ENCODE measurements at places on chromosomes 16 and 17. TPM values are rescaled to one million over a fixed set of nuclear protein-coding genes. Genes with fewer than 3 reads are reported as not detected.

GRCh38 chr17:39791111-39791992 is 53.6 kb downstream of the GRB7 start:
- DNase-seq, result no peak

DNA sequence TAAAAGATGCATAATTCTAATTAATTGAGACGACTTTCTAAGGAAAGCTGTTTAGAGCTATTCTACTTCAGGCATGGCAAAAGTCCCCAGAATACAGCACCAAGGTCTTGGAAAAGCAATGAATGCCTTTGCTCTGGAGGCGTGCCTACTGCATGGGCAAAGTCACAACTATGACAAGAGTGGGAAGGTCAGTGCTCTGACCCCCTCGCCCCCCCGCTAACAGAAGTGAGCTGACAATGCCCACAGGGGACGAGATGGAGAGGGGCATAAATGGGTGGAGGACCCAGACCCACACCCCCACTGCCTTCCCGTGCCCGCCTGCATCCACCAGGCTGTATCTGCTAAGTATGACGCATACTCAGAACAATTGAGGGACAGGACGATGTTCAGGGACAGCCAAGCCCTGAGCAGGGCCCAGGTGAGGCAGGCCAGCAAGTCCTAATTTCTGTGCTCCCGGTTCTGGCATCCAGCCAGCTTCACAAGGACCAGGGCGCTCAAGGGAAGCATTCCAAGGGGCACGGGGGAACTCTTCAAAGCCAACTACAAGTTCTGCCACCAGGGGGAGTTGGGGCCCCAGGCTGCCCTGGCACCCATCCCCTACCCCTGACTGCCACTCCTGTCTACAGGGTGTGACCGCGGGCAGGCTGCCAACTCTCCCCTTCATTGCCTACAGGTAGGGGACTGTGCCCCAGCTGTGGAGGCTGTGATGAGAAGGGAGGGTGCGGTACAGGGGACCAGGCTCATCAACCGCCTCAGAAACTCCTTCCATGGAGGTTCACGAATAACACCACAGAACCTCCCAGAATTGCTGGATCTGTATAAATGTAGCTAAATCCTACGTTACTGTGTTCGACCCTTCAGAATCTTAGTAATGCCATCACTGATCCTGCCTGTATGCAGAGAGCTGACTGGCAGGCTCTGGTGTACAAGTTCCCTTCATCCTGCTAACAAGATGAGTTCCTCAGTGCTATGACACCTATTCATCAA is 20.8 kb downstream of the NPRL3 start:
- peak; percentile 94 for DNase-seq

DNA sequence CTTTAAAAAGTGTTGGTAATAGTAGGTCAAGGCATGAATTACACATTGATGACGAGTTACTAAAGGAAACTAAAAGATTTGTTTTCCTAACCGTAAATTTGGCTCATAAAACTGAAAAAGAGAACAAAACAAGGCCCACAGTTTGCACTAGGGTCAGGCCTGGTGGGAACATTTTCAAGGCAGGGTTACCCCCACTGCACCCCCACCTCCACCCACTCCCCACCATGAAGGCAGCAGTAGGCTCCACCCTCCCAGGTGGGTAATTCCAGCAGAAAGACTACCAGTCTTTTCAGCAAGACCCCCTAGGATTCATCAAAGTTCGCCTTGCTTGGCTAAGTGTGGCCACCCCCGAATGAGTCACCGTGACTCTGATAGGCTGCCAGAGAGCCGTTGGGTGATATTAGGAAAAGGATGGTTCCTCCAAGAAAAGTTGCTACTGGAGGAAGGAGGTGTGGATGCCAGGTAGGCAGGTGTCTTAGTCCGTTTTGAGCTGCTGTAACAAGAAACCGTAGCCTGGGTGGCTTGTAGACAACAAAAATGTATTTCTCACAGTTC is 8.6 kb downstream of the DNAAF1 start:
- no peak for DNase-seq

- DNase-seq, result no peak
These were observed 76.9 kb downstream of the RAI1 start for GRCh38 chr17:17757956-17758845.

DNA sequence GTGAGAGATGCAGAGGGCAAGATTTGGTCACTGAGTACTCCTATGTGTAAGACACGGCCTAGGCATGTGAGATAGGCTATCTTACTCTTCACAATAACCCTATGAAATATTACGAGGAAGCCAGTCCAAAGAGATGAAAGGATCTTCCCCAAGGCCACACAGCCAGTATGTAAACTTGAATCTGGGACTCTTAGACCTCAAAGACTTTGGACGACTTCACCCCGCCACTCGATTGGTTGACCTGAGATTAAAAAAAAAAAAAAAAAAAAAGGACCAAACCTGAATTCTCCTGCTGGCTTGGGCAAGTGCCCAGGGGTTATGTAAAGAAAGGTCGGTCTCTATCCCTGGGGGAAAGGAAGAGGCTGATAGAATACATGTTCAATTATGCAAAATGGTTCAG is 33.1 kb downstream of the PIPOX start:
- peak; percentile 23 for DNase-seq

DNA sequence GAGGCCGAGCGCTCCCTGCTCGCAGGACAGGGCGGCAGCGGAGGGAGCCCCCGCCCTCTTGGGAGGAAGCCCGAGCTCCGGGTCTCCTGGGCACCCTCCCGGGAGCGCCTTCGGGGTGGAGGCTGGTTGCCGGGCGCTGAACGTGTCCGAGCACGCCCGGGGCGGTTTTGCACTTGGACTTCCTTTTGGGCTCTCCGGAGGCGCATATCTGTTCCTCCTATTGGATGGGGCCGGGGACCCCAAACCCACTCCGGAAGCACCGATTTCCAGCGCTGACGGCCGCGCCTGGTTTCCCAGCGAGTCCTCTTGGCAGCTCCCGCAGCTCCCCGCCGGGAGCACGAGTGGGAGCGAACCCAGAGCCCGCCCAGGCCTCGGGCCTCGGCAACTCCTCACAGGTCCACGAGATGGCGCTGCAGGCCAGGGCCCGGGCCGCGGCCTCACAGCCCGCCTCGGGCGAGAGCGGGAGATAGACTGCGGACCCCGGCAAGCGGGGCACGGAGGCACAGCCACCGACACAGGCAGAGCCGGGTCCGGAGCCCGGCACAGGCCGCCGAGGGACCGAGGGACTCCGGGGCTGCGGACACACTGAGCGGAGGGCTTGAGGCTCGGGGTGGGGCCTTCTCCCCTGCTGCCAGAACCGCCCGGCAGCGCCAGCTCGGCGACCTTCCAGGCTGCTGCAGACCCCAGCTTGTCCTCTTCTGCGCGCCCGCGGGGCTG is 12.7 kb downstream of the TBX2 start:
- DNase-seq, result peak; percentile 98

DNA sequence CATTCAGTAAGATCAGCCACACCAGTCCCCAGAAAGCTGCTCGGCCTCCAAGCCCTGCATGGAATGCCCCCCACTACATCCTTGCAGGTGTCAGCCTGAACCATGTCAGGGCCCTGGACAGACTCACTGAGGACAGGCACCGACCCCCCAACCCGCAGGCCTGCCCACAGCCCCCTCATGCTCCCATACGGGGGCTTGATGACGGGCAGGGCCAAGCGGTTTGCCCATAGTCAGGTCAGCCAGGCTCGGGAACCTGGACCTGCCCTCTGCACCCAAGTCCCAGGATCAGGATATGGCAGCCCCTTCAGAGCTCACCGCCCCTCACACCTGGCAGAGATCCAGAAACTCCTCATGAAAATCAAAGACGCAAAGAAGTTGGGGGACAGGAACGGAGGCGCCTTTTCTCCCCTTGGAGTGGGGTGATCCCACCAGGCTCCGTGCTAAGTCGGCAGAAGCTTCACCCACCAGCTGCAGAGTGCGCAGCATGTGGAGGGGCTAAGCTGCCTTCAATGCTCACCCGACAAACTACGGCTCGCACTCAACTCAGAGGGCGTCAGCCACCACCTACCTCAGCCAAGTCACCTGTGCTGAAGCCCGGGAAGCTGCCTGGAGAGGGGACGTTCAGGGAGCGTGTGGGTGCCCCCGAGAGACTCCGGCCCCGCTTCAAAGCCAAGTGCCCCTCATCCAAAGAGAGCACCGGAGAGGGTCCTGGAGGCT is 26.5 kb downstream of the GNPTG start:
- DNase-seq, result no peak

GRCh38 chr17:61159221-61159814 is 240.3 kb upstream of the TBX2 start:
- DNase-seq, result no peak

GRCh38 chr17:31073411-31073810 is 21.4 kb upstream of the NF1 start:
- no peak for DNase-seq

GRCh38 chr16:85485379-85485778 is 127.7 kb upstream of the GSE1 start:
- DNase-seq, result no peak

DNA sequence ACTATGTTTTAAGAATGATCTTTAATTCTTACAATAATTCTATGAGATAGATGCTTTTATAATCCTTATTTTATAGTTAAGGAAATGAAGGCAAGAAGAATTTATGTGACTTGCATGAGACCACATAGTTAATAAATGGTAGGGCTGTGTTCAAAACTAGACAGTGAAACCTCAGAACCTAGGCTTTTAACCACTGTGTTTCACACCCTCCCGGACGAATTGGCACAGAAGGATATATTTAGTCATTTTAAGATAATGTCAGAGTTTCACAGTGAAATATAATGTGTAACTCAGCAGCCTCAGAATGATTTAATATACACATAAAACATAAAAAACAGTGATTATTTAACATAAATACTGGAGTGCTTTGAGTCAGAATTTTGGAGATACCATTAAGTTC is 57.0 kb downstream of the NSRP1 start:
- DNase-seq, result no peak

DNA sequence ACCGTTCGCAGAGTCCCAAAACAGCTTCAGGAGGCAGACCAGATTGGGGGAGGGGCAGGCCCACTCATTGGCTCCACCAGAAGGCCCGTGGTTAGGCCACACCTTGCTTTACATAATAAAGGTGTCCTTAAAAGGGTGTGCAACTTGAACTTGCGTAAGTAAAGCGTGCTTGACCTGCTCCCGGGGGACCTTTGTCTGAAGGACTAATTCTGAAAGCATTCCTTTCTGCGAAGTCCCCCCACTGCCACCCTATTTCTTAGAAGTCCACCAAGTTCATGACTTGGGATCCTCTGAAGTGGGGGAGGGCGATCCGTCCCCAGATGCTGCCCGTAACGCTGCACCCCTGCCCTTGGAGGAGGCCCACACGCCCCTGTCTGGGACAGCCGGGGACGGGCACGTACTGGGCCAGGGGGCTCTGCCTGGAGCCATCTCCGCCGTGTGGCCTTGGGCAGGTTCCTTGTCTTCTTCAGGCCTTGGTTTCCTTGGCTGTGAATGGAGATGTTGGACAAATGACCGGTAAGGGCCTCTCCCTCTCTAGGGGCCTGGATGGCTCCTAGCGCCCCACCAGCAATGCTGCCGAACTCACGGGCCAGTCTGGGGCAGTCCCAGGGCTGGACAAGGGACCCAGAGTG is 823 bp upstream of the ZNF469 start:
- DNase-seq, result peak; percentile 86

- peak; percentile 88 for DNase-seq
These were observed 39.8 kb downstream of the ZNF778 start for GRCh38 chr16:89257281-89257731.

- no peak for DNase-seq
These were observed 2.9 kb upstream of the ITGA3 start for GRCh38 chr17:50052822-50053653.

GRCh38 chr17:3896108-3896967 is 3.5 kb upstream of the CAMKK1 start:
- no peak for DNase-seq

DNA sequence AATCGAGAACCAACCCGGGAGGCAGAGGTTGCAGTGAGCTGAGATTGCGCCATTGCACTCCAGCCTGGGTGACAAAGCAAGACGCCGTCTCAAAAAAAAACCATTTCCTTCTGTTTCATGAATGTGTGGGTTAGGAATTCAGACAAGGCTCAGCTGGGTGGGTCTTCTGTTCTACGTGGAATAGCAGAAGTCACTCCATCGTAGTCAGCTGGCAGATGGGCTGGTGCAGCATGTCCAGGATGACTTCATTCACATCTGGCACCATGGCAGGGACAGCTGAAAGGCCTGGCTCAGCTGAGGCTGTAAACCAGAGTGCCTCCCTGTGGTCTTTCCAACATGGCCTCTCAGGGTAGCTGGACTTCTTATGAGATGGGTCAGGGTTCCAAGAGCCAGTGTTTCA is 89.0 kb downstream of the C17orf67 start:
- no peak for DNase-seq

DNA sequence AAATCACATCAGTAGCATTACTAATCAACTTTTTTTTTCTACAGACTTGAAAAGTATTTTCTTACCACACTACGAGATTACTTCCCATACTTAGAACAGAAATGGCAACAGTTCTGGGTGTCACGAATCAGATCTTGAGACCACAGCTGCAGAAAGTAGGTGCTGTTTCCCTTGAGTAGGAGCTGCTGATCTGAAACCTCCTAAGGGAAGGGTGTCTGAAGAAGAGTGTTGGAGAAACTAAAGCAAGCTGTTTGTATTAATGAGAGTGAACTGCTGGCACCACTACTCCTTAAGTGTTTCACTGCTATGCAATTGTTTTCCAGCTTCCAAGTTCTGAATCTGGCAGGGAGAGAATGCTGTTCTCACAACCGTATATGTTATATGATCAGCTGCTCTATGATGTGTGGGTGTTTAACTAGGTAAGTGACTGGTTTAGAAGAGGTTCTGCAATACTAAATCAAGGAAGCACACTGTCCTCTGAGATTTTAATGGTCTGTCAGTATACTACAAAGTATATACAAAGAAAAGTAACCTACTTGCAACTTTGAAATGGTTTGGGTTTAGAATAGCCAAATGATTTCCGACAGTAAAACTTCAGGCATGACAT is 3.3 kb downstream of the ZNF652 start:
- no peak for DNase-seq

DNA sequence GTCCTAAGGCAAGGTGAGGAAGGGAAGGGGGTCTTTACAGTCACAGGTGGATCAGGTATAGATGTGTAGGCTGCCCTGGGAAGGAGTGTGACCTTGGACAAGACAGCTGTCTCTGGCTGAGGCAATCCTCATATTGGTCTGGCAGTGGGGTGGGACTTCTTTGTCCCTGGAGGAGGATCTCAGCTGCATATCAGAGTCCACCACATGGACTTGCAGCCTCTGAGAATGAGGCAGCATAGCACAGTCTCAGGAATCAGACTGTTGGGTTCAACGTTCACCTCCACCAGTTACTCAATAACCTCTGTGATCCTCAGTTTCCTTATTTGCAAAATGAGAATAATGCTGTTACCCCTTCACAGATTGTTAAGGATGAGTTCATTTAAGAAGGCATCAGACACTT is 33.4 kb downstream of the ACSM2A start:
- no peak for DNase-seq

GRCh38 chr16:69150146-69150865 is 17.9 kb downstream of the UTP4 start:
- DNase-seq, result peak; percentile 78

The LITAFD gene
- not detected for total RNA-seq

The LYRM9 gene
- total RNA-seq, result 4.9 TPM

The CRISPLD2 gene
- 2.0 TPM for total RNA-seq

The KRTAP4-1 gene
- total RNA-seq, result 0.70 TPM

The KCNH6 gene
- total RNA-seq, result 1.5 TPM

The WRAP53 gene
- total RNA-seq, result 32.9 TPM

The CHST6 gene
- 9.7 TPM for total RNA-seq

The KCNJ18 gene
- not detected for total RNA-seq

The RAB26 gene
- total RNA-seq, result 10.7 TPM

The ARSG gene
- total RNA-seq, result 15.7 TPM

All from H7 (cell line).